ENCODE measurements at places on chromosomes 3 and 15.

GRCh38 chr15:69159805-69160140 lies 662 bp upstream of the GLCE start:
- no peak for DNase-seq

- no peak for DNase-seq
Observed at GRCh38 chr15:59059076-59059597, 45.8 kb upstream of the CCNB2 start.

- no peak for DNase-seq
Observed at GRCh38 chr15:38809621-38810020, 245.0 kb upstream of the RASGRP1 start.

GRCh38 chr3:196559826-196560225 lies 8.5 kb downstream of the WDR53 start:
- no peak for DNase-seq

GRCh38 chr3:53170325-53171063 lies 9.5 kb downstream of the PRKCD start:
- no peak for DNase-seq
